ENCODE measurements at places on chromosomes 3 and 15.
A peak's percentile ranks its signal among the peaks of the same experiment; 100 is the strongest.

GRCh38 chr15:70435872-70436271 is 327.5 kb downstream of the UACA start:
- no peak for DNase-seq

DNA sequence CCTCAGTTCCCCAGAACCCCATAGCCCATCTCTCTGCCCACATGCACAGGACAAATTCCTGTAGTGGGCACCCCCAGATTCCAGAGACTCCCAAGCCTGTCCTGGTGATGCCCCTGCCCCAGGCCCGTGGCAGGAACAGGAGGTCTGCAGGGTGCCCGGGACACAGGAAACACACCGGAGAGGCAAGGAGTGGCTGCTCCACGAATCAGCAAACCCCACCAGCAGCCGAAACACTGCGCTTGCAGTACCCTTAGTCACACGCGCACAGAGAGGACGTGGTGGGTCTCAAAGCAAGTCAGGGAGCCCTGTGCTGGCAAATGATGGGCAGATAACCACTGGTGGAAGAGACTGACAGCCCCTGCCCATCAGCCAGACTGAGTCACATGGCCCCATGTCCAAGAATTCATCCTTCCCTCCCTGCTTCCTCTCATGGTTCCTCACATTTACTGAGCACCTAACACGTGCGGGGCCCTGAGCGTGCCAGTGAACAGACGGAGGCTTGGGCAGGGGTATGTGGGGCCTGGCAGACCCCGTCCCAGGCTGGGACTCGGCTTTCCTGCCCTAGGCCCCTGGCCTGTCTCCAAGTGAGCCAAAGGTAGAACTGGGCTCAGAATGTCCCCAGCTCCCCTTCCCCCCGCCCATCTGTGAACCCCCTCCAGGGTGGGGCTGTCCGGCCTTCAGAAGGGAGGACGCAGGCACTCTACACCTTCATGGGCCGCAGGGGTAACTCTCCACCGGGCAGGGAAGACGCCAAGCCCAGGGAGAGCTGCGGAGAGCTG is 130.4 kb upstream of the IQSEC1 start:
- no peak for DNase-seq

DNA sequence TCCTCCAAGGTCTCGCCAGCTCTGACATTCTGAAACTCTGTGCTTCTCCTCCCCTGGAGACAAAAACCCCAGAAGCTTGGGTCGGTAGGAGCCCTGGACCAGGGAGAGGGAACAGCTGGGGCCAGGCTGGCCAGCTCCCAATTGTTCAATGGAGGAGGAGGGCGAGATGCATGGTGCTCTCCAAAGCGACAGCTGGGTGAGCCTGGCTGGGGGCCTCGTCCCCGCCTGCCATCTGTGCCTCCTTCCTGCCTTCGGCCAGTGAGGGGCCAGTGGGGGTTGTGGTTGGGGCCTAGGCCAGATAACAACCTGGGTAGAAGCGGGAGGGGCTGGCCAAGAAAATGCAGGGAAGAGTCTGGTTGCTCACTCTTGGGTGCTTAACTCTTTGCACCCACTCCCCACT is 79.4 kb downstream of the CORO2B start:
- DNase-seq, result no peak

- DNase-seq, result no peak
Observed at GRCh38 chr3:124843506-124844177, 43.5 kb downstream of the ITGB5 start.

DNA sequence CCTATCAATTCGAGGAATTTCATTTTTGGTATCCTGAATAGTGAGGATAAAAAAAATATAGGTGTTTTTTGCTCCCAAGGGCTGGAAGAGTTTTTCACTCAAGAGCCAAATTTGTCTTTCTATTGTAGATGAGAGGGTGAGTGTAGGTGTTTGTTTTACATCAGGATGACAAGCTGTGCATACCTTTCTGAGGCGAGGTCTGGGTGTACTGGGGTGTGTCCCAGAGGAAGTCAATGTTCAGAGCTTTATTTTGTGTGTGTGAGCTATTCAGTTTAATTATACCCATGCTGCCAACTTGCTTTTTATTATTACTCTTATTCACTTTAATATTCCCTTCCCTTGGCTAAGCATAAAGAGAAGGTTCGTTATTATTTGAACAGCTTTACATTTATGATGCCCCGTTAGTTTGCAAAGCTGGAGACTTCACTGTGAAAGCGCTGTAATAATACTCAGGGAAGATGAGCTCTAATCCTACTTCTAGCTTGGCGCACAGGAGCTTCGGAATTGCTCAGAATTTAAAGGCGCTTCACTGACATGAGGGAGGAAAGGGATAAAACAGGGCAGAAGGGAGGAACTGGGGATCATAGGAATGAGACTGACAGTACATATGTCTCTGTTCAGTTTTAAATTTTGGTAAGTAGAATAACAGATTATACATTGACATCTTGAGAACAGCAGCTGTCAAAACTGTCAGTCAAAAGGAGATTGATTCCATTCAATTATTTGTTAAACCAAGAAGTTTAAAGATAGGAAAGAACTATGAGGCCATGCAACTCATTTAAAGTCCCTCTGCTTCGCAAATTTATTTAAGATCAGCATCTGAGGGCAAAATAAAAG is 117.7 kb upstream of the TP63 start:
- DNase-seq, result no peak

DNA sequence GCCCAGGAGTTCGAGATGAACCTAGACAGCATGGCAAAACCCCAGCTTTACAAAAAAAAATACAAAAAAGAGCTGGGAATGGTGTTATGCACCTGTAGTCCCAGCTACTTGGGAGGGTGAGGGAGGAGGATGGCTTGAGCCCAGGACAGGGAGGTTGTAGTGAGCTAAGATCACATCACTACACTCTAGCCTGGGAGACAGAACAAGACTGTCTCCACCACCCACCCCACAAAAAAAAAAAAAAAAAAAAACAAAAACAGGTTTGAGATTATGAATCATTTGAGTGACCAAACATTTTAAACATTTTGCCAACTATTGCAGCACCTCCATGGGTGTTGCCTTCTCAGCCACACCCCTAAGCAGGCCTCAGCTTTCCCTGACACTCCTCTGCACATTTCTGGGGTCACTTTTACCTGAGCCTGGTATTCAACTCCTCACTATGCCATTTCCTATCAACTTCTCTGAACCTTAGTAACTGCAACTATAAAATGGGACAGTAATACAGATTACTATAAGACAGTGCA is 41.8 kb downstream of the IL5RA start:
- DNase-seq, result no peak

DNA sequence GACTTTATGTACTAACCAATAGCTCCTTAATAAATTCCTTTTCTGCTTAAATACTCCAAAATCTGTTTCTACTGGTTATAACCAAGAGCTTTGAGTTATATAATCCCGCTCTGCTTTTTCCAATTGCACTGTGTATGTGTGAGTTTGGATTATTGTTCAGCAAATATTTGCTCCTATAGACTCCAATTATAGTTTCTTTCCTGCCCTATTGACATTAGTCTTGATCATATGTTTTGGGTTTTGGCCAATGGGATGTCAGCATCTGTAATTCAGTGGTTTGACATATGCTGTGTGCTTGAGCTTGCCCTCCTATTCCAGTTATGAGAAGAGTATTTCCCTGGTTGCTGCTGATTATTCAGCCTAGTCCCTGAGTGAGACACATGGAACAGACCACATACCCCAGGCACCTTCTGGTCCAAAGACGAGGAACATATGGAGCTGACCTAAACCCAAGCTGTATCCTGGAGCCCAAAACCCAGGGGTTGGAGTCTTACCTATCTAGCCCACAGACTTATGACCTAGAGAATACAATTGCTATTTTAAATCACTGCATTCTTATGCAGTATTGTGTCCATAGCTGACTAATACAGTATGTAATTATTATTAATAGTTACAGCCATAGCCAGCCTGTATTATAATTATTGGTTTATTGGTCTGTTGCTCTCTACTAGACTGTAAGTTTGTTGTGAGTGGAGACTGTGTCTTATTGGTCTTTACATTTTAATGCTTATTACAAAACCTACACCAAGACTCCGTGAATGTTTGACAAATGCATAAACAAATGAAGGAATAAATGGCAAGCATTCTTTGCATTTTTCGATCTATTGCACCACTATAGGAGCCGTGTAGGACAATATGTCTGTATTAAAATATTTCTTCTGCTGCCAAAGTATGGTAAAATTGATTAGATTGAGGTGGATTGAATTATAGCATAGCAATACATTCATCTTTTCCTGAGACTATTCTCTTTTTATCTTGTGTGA is 11.7 kb upstream of the ZNF280D start:
- DNase-seq, result no peak

GRCh38 chr3:14329116-14329830 is 73.1 kb upstream of the SLC6A6 start:
- DNase-seq, result peak; percentile 64

DNA sequence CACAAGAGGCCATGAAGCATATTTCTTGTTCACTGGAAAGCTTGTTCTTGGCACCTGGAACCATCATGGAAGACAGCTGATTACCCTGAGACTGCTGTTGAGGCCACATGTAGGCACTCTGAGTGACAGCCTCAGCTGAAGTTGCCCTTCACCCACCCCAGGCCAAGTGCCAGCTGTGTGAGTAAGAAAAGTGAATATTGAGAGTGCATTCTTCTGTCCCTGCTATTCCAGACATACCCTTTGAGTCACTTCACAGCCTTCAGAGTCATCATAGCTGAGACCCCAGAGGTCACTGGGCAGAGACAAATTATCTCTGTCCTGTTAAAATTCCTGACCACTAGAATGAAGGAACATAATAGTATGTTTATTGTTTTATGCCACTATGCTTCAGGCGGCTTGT is 79.6 kb downstream of the NFKBIZ start:
- no peak for DNase-seq

DNA sequence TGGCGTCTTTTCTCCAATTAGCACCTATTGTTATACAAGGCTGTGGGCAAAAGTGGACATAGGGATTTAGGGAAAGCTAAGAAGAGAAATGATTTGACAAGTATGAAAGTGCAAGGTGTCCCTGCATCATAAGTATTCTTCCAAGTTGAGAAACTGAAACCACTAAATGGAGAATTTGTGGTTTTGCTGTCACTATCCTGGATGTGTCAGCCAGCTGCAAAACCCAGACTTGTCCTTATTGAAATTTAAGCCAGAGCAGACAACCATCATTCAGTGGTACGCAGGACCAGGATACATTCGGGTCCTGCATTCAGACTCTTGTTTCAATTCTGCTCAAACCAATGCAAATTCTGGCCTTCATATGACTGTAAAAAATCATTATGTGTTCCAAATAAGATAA is 384.8 kb upstream of the TGFBR2 start:
- no peak for DNase-seq

DNA sequence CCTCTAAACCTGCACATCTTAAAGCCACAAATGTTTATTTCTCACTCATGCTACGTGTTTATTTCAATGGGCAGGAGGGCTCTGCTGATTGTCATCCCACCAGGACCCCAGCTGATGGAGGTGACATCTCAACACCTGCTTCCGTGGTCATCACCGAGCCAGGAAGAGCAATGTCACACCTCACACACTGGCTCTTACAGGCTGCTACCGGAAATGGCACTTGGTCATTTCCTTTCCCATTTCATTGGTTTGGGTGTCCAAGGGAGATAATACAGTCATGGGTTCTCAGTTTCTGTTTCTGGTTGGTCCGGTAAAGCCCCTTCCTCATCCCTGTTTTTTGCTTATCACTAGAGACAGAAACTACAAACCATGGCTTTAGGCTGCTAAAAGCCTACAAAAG is 41.9 kb downstream of the ABHD2 start:
- no peak for DNase-seq

DNA sequence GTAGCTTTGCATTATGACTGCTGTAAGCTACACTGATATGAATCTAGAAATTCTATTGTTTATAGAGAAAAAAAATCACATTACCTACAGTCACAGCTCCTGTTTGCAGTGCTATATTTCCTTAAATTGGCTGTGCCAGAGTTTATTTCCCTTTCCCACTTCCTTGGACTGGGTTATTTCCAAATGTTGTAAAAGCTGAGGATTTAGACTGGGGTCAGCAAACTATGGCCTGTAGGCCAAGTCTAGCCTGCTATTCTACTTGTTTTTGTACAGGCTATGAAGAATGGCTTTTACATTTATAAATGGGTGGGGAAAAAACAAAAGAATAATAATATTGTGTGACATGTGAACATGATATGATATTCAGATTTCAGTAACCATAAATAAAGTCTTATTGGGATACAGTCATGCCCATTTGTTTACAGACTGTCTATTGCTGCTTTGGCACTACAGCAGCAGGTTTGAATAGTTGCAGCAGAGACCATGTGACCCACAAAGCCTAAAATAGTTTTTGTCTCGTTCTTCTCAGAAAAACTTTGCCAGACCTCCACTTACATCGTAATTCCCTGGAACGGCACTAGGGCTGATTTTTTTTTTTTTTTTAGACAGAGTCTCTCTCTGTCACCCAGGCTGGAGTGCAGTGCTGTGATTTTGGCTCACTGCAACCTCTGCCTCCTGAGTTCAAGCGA is 7.8 kb downstream of the GLDN start:
- DNase-seq, result no peak

- no peak for DNase-seq
Observed at GRCh38 chr3:126991366-126992200, 8.7 kb downstream of the PLXNA1 start.

GRCh38 chr3:152208439-152208838 is 60.3 kb upstream of the MBNL1 start:
- DNase-seq, result no peak

DNA sequence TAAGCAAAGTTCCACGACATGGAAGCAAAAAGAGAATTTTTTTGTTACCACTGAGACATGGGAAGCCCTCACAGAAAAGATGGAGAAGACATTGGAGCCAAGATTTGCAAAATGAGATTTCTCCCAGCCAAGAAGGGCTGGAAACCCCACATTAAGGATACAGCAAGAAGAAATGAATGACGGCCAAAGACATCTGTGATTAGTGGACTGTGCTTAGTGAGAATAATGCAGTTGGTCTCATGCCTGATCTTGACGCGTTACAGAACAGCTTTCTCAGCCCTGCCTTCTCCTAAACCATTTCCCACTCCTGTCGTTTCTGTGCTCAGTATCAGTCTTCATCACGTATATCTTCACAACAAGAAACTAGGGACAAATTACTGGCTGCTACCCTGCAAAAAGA is 45.8 kb upstream of the ARRDC4 start:
- DNase-seq, result no peak

DNA sequence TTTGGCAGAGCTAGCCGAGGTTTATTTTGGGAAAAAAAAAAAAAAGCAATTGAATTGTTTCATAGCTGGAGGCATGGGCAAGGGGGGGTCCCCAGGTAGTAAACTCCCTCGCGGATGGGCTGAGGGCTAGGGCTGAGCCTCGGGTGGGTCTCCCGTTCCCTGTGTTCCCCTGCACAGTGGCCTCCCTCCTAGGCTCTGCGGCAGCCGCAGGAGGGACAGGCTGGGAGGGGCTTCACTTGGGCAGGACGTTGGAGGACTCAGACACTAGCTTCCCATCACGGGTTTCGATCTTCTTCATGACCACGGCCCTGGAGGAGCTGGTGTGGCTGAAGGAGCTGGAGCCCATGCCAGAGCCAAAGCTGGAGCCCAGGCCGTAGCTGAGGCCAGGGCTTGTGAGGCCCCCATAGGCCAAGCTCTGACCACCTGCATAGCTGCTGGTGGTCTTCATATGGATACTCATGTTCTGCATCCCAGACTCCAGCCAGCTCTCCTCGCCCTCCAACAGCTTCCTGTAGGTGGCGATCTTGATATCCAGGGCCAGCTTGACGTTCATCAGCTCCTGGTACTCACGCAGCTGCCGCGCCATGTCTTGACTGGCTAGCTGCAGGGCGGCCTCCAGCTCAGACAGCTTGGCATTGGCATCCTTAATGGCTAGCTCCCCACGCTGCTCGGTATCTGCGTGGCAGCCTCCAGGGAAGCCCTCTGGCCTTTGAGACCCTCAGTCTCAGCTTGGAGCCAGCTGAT is 64.0 kb upstream of the CDAN1 start:
- DNase-seq, result no peak

- no peak for DNase-seq
Observed at GRCh38 chr15:64854526-64854925, 12.8 kb downstream of the PLEKHO2 start.
